GM23248 (cell line): ENCODE measurements at places on chromosomes 3 and 15. TPM values are rescaled to one million over a fixed set of nuclear protein-coding genes. Genes with fewer than 3 reads are reported as not detected.

SPSB4 gene
- not detected in 2 replicates for total RNA-seq

DNA sequence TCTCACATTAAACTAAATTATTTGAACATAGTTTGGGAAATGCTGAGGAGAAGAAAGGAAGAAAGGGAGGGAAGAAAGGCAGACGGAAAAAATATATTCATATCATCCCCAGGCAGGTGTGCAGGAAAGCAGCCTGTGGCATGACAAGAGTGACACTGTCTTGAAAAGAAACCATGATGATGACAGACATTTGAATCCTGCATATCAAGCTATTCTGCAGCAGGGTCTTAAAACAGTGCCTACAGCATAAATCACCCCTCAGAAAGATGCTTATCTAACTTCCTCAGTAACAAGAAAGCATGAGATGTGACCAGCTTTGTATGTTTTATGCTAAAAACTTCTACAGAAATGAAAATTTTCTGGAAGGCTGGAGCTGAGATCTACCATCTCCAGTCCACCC lies 144.5 kb upstream of the GRM7 start:
- DNase-seq = no peak

- DNase-seq = peak; percentile 74
Observed at GRCh38 chr3:23198801-23199200, 4.3 kb upstream of the UBE2E2 start.

VILL gene
- total RNA-seq = 6.6 and 12.4 TPM in 2 replicates

DNA sequence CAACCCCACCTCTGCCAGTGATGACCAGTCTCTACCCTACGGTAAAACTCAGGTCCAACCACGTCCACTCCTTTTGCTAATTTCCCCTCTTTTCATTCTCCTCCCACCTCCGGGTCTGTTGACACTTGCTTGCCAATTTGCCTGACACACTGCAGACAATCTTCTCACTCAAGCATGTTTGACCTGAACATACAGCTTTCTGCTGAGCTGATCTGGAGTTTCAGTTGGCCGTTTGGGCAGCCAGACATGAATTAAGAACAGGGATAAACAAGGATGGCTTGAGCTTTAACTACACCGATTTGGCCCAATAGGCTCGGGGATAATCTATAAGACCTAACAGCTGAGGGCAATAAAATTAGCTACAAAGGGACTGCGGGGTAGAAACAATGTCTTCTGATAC lies 758.6 kb upstream of the CFAP20DC start:
- DNase-seq = no peak

PROS1 gene
- 25.6 and 26.4 TPM in 2 replicates for total RNA-seq

GRCh38 chr15:55084673-55085072 lies 112.1 kb downstream of the RSL24D1 start:
- no peak for DNase-seq

USP13 gene
- total RNA-seq = 4.6 and 8.2 TPM in 2 replicates

DNA sequence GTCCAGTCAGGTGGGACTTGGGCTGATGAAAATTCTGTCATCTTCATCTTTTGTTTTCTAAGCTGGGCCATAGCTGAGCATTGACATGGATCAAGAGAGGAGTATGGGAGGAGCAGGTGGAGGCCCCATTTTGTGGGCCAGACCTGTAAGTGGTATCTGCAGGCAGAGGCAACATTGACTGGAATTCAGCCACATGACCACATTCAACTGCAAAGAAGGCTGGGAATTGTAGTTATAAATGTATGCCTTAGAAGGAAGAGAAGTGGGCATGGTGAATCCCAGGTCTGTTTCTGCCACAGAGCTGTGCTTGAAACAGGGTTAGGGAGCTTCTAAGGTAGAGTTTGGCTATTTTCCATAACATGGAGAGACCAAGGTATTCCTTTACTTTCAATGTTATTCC lies 11.4 kb downstream of the KCNAB1 start:
- no peak for DNase-seq

C15orf39 gene
- total RNA-seq = 8.1 and 12.5 TPM in 2 replicates

DNA sequence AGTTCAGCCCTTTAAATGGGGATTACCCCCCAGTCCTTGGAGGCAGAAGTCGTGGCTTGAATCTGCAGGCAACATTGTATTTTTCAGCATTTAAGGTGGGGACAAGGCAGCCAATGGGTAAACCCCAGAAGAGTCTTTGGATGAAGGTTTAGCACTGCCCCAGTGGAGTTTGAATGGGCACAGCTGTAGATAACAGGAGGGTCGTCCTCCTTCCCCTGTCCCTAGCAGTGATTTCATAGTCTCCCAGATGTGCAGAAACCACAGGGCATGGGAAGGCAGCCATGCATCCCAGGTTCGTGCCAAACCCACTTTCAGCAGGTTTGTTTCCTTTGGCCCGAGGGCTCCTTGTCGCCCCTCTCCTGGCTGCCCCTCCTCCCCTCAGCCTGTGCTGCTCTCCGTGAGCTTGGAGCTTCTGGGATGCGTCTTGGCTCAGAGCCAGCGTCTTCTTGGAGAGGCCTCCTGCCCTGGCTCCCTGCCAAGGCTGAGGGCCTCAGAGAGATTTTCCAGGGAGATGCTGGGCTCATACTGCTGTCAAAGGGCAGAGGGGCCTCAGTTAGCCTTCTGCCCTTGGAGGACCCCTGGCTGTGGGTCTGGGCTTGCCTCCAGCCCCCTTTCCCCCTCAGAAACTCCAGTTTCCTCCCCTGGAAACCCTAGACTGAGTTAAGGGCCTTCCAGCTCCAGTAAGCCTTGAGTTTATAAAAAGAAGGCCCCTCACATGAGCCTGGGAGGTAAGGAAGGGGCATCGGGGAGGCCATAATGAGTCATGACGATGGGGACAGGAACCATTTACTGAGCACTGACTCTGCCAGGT lies 48.9 kb upstream of the POLG start:
- DNase-seq = peak; percentile 42

NANOGP8 gene
- not detected in 2 replicates for total RNA-seq

DNA sequence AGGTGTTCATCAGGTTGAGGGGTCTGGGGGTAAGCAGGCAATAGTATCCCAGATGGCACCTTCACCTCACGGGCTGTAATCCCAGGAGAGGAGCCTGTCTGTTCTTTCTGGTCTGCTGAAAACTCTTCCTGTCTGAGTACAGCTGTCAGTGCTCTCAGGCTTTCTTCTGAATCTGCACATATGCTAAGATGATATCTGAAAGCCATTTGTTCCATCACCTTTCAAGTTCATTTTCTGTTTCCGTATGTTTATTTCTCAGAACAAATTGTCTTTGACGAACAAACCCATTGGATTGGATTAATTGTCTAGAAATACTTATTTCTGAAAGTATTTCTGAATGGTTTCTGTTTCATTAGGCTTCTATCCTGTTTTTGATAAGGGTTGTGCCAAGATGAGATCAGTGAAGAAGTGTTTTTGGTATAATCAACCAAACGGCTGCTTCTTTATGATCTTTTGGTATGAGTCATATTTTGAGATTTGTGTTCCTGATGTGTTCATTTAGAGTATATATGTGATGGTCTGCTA lies 13.3 kb downstream of the ZNF592 start:
- no peak for DNase-seq
